HAP-1 (cell line): ENCODE measurements at places on chromosomes 4 and X.
A peak's percentile ranks its signal among the peaks of the same experiment; 100 is the strongest.

GRCh38 chr4:174521800-174522182, 497 bp downstream of the HPGD start:
- DNase-seq, result peak; percentile 37

DNA sequence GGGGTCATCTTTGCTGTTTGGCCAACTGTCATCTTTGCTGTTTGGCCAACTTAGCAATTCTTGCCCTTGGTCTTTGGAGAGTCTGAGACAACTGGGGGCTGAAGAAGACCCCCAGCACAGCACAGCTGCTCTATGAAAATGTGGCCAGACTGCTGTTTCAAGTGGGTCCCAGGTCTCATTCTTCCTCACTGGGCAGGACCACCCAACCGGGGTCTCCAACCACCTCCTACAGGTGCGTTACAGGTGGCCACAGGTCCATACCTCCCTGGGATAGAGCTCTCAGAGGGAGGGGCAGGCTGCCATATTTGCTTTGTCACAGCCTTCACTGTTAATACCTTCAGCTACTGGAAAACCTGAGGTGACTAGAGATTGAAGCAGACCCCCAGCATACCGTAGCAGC, 82.1 kb upstream of the TCEAL2 start:
- DNase-seq, result no peak

GRCh38 chrX:150753357-150753756, 60.2 kb downstream of the MTMR1 start:
- DNase-seq, result no peak

DNA sequence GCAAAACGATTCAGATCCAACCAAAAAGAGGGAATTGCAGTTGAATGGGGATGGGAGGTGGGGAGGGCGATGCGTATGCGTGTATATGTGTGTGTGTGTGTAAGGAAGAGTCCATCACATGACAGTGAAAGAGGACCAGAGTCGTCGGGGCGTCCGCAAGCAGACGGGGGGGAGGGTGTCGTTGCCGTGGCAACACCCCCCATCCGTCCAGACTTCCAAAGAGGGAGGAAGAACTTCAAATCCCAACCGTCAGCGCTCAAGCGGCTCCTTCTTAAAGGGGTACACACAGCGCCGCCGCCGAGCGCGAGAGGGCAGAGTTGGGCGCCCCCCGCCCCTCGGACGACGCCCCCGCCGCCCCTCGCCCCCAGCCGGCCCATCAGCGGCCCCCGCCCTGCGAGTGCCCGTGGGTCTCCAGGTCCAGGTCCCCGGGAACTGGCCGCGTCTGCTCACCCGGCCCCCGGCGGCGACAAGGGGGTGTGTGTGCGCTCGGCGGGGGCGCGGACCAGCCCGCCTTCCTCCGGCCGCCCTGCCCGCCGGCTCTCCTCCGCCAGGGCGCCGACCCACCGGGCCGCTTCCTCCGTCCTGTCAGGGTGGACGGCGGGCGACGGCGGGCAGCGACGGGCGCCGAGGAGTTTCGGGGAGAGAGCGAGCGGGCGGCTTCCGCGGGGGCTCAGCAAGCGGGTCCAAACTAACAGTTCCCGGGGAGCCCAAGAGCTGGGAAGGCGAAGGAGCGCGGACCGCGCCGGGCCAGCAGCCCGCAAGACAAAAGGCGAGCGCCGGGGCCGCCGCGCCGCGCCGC, 685 bp downstream of the LCORL start:
- DNase-seq, result peak; percentile 62

GRCh38 chrX:131821945-131822622, 201.0 kb upstream of the STK26 start:
- DNase-seq, result no peak

GRCh38 chr4:10353110-10353509, 104.1 kb downstream of the ZNF518B start:
- no peak for DNase-seq

GRCh38 chr4:8377103-8378075, 63.1 kb downstream of the ACOX3 start:
- no peak for DNase-seq
